Left renal pelvis (tissue), 4 donors: ENCODE measurements at places on chromosomes 5 and 9. TPM values are rescaled to one million over a fixed set of nuclear protein-coding genes. Genes with fewer than 3 reads are reported as not detected.

DNA sequence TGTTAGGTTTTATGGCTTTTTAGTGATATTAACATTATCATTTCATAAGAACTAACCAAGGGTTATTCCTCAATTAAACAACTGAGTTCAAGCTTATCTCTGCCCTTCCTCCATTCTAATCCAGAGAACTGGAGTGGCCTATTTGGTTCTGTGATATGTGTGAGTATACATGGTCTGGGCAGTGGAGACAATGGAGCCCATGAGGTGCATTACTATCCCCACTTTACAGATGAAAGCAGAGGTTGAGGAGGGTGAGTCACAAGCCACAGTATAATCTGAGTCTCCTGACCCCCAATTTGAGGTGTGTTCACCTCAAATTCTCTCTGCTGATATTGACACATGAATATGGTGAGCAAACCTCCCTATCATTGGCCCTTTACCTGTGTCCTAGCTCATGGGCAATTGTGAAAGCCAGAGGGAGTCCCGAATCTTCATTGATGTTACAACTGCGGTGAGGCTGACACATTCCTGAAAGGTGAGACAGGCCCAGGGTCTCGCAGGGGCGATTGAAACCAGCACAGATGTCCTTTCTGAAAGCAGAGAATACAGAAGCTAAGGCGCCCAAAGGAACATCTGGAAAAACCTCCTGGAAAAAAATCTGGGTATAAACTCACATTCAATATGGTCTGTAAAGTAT, 217.2 kb downstream of the TARS1 start:
- DNase-seq = no peak

NTRK2 gene
- 93.2 TPM for polyA plus RNA-seq

LCN1 gene
- not detected for polyA plus RNA-seq

- no peak for DNase-seq
Observed at GRCh38 chr5:93126634-93127033, 454.4 kb downstream of the NR2F1-AS1 start.

GRCh38 chr5:39137819-39138451, 63.7 kb upstream of the RICTOR start:
- DNase-seq = no peak

GRCh38 chr9:129175515-129175824, 2.6 kb downstream of the IER5L start:
- DNase-seq = no peak

ARHGAP26 gene
- polyA plus RNA-seq = 9.9 TPM

DNA sequence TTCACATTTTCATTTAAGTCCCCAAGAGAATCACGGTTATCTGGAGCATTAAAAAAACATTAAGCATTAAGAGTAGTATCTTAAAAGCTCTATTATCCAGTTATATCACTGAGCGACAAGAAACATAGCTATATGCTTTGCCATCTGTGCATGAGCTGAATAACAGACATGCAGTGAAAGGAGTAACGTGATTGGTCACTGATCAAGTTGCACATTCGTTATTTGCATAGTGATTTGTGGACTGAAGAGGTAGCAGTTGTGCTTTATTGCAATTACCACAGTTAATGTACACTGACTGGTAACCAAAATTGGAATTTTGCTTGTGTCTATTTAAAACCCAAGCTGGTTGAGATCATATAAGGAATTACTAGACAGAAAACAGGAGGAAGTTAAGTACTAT, 107.4 kb downstream of the MCTP1 start:
- DNase-seq = no peak

DNA sequence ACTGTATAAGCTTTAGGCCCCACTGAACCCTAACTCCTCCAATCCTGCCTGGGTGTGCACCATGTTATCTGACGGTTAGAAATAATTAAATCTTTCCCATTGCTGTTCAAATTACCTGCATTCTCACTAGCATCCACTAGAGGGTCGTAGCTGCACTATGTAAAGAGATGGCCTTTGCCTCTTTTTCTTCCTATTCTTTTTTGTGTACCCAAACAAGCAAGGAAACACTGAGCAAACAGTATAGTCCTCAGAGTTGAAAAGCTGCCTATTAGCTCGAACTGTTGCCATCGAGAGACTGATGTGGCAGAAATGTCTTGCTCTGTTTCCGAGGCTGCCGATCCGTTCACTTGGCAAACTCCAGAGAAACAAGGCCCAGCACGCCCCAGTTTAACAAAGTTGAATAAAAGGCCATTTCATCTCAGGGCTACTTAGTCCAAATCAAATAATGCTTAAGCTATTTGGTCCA, 163.8 kb upstream of the TRPM3 start:
- peak; percentile 31 for DNase-seq
